ENCODE measurements at places on chromosomes 11 and 22. TPM values are rescaled to one million over a fixed set of nuclear protein-coding genes. Genes with fewer than 3 reads are reported as not detected.

GRCh38 chr22:39183991-39184585 lies 31.6 kb upstream of the CBX7 start:
- DNase-seq, result no peak
- H3K36me3 ChIP-seq, result no peaks in the 10 kb centered on the region
- no peaks in the 10 kb centered on the region for H3K4me1 ChIP-seq
- no peak overlapping the region for H3K4me3 ChIP-seq
- H3K27ac ChIP-seq, result no peak overlapping the region
- no peaks in the 10 kb centered on the region for H3K27me3 ChIP-seq

C11orf16 gene
- 0.12 TPM for polyA plus RNA-seq

DNA sequence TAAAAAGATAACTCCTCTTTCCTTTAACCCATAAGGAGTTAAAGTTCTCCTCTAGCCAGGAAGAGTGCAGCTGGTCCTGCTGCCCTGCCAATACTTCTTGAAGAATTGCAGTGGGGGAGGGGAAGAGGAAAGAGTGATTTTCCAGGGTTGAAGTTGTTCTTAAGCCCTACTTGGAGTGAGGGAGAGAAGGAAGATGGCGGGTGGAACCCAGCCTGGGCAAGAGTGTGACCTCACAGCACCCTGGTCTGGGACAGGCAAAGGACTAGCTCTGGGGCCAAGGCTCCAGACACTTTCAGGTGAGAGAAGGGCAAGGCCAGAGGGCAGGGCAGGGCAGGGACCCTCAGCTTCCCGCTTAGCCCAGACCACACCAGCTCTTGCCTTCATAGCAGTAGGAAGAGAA lies 6.6 kb downstream of the TNKS1BP1 start:
- peaks cover 37% of the 10 kb centered on the region for H3K4me1 ChIP-seq
- DNase-seq, result peak; percentile 37
- H3K36me3 ChIP-seq, result peaks cover 66% of the 10 kb centered on the region
- H3K27me3 ChIP-seq, result no peaks in the 10 kb centered on the region

IGSF9B gene
- 9.0 TPM for polyA plus RNA-seq

GRCh38 chr11:2393111-2393868 lies 7.3 kb upstream of the TSSC4 start:
- no peak for DNase-seq
- H3K4me1 ChIP-seq, result peaks cover 15% of the 10 kb centered on the region
- no peak overlapping the region for H3K27ac ChIP-seq
- no peak overlapping the region for H3K4me3 ChIP-seq
- no peaks in the 10 kb centered on the region for H3K27me3 ChIP-seq

DNA sequence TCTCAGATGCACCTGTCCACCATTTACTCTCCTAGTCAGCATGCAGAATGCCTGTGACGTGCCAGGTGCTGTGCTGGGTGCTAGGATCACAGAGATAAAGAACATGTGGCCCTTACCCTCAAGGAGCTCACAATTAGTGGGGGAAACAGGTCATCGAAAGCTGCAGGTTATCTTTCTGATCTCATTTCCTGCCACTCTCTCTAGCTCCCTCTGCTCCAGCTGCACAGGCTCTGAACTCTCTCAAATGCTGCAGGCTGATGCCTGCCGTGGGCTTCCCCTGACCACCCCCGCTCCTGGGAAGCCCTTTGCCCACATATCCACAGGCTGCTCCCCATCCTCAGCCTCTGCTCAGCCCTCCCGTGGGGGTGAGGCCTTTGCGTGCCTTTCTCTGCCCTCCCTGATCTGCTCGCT lies 29.6 kb downstream of the SHANK3 start:
- no peak overlapping the region for H3K4me3 ChIP-seq
- H3K27ac ChIP-seq, result no peak overlapping the region
- peaks cover 54% of the 10 kb centered on the region for H3K36me3 ChIP-seq
- no peaks in the 10 kb centered on the region for H3K27me3 ChIP-seq
- no peak for DNase-seq

DNA sequence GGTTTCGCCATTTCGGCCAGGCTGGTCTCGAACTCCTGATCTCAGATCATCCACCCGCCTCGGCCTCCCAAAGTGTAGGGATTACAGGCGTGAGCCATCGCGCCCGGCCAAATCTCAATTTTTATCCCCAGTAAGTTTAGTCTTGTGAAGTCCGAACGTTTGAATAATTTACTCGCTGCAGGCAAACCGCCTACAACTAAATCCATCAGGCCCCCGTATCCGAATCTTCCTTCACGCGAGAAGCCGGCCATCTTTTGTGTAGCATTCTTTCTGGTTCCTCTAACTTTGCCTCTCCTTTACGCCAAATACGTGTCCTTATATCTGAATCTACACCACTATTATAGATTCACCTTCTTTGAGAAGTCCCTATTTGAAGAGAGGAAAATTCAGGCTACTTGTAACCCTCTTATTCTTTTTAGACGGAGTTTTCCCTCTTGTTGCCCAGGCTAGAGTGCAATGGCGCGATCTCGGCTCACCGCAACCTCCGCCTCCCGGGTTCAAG lies 581 bp upstream of the EIF3L start:
- H3K36me3 ChIP-seq, result peaks cover 22% of the 10 kb centered on the region
- peak overlapping the region; percentile 90 for H3K27ac ChIP-seq
- H3K27me3 ChIP-seq, result no peaks in the 10 kb centered on the region
- peak; percentile 12 for DNase-seq
- peaks cover 7% of the 10 kb centered on the region for H3K4me1 ChIP-seq

DNA sequence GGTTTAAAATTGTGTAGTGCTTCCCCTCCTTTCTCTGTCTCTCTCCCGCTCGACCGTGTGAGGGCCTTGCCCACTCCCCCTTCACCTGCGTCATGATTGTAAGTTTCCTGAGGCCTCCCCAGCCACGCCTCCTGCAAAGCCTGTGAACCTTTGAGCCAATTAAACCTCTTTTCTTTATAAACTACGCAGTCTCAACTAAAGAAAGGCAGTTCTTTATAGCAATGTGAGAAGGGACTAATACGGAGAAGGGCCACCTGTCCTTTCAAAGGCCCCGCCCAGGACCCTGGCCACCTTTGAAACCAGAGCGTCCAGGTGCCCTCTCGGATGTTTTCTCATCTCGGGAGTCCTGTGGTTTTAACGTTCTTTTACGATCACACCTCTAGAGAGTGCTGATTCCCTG lies 741.5 kb downstream of the BRD1 start:
- DNase-seq, result no peak
- H3K4me3 ChIP-seq, result no peak overlapping the region

- H3K27me3 ChIP-seq, result no peaks in the 10 kb centered on the region
- H3K4me1 ChIP-seq, result no peaks in the 10 kb centered on the region
- no peak for DNase-seq
- no peak overlapping the region for H3K27ac ChIP-seq
- H3K36me3 ChIP-seq, result peaks cover 44% of the 10 kb centered on the region
These were observed 7.0 kb upstream of the TM7SF2 start for GRCh38 chr11:65104628-65105027.

TEF gene
- 5.6 TPM for polyA plus RNA-seq

SYT7 gene
- 12.1 TPM for polyA plus RNA-seq

DNA sequence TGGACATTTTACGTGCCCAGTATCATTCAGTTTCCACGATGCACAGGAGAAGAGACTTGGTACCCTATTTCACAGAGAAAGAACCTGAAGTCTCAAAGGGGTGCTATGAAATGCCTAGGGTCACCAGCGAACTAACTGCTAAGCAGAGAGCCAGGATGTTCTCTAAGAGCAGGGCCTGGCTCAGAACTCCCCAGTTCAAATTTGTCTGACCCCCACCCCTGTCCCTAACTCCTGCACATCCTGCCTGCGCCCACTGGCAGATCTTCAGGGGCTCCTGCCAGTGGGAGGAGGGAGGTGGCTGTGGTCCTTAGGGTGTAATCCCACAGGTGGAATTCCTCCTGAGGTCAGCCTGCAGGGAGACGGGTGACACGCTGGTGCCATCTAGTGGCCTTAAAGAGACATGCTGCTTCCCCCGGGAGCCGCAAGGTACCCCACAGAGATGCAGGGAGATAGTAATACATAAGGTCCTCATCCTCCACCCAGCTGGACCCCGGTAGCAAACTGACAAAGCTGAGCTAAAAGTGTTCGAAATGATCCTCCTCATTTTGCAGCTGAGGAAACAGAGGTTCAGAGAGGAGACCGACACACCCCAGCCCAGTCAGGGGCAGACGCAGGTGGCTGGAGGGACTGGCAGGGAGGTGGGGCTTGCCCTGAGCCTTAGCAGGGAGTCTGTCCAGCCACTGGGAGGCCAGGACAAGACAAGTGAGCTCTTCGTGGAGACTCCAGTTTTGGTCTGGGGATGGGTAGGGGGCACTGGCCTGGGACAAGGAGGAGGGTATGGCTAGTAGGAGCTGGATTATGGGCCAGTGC lies 34.1 kb downstream of the MB start:
- H3K27ac ChIP-seq, result no peak overlapping the region
- H3K27me3 ChIP-seq, result no peaks in the 10 kb centered on the region
- DNase-seq, result peak; percentile 45
- no peaks in the 10 kb centered on the region for H3K4me1 ChIP-seq
- H3K4me3 ChIP-seq, result no peak overlapping the region

HBB gene
- 175 TPM for polyA plus RNA-seq

DNA sequence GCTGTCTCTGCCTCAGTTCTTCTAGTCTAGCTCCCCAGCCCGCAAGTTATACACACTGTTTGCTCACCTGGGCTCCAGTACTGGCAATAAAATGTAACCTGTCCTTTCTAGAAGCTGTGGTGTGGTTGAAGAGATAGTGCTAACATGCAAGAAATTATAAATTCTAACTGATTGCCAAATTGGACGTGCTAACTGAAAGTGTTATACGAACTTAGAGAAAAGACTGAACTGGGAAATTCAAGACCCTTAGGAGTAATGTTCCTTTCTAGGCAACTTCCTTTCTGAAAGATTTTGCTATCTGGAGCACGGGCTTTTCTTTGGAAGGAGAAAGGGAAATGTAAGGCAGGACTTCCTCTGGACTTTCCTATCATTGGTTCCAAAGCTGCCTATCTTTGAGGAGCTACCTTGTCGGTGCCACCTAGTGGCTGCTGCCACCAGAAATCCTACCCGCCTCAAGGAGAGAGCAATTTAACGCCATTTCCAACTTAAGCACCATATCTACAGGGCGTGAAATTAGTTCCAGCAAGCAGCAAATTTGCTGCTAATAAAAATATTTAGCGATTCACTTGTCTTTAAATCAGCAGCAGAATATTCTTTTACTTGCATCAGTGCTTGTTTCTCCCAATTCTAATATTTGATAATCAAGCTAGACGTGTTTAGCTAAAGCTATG lies 12.7 kb upstream of the TMEM218 start:
- H3K27me3 ChIP-seq, result peaks cover 22% of the 10 kb centered on the region
- no peak overlapping the region for H3K27ac ChIP-seq
- no peak overlapping the region for H3K4me3 ChIP-seq
- H3K4me1 ChIP-seq, result no peaks in the 10 kb centered on the region

GRCh38 chr11:76077575-76078150 lies 128.6 kb downstream of the WNT11 start:
- DNase-seq, result no peak
- no peaks in the 10 kb centered on the region for H3K36me3 ChIP-seq
- H3K4me1 ChIP-seq, result no peaks in the 10 kb centered on the region
- H3K27me3 ChIP-seq, result no peaks in the 10 kb centered on the region

DNA sequence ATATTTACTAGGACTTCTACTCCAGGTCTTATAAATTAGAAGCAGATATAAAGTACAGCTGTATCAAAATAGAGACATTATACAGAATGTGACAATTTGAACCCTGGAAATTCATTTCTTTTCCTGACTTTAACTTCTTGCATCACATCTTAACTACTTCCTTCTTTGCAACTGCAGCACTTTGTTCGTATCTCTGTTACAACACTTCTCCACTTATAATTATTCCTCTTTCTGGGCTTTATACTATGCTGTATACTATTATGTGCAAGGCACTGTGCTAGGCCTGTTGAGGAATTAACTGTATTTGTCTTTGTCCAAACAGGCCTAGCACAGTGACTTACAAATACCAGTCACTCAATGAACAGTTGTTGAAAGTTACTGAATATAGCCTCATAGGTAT lies 1.8 kb upstream of the SLC36A4 start:
- no peak for DNase-seq
- no peaks in the 10 kb centered on the region for H3K36me3 ChIP-seq
- no peak overlapping the region for H3K27ac ChIP-seq
- peaks cover 8% of the 10 kb centered on the region for H3K27me3 ChIP-seq
- H3K4me3 ChIP-seq, result no peak overlapping the region

ALX4 gene
- 0.13 TPM for polyA plus RNA-seq

- no peak for DNase-seq
- H3K36me3 ChIP-seq, result no peaks in the 10 kb centered on the region
- H3K4me1 ChIP-seq, result peaks cover 25% of the 10 kb centered on the region
- H3K27me3 ChIP-seq, result no peaks in the 10 kb centered on the region
- H3K4me3 ChIP-seq, result no peak overlapping the region
- no peak overlapping the region for H3K27ac ChIP-seq
These were observed 33.7 kb downstream of the GNB1L start for GRCh38 chr22:19820880-19821522.

MYOD1 gene
- 0.10 TPM for polyA plus RNA-seq

DNA sequence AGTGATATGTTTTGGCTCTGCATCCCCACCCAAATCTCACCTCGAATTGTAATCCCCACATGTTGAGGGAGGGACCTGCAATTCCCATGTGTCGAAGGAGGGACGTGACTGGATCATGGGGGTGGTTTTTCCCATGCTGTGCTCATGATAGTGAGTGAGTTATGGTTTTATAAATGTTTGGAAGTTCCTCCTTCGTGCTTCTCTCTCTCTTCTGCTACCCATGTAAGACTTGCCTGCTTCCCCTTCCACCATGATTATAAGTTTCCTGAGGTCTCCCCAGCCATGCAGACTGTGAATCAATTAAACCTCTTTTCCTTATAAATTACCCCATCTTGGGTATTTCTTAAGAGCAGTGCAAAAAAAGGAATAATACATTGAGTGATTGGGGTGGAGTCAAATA lies 7.3 kb upstream of the CEP295 start:
- no peak overlapping the region for H3K27ac ChIP-seq
- DNase-seq, result no peak
- no peak overlapping the region for H3K4me3 ChIP-seq
- H3K4me1 ChIP-seq, result no peaks in the 10 kb centered on the region

DNA sequence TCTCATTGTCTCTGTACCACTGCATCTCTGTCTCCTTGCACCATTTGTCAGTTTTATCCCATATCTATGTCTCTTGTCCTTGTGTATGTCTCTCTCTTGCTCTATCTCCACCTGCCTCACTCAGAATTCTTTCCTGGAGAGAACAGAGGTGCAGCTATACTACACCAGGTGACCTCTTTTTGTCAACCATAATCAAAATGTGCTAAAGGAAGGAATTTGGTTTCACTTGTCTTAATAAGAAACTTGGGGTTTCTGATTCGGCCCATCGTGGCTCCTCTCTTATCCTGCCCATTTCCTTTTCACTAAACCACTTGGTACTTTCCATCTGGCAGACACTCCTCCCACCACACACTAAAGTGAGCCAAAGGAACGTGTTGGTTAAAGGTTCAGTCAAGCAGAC lies 2.0 kb upstream of the C11orf42 start:
- peaks cover 36% of the 10 kb centered on the region for H3K36me3 ChIP-seq
- DNase-seq, result no peak
- H3K27me3 ChIP-seq, result no peaks in the 10 kb centered on the region
- no peaks in the 10 kb centered on the region for H3K4me1 ChIP-seq

GRCh38 chr11:126407682-126408288 lies 52.3 kb downstream of the ST3GAL4 start:
- DNase-seq, result no peak
- H3K27me3 ChIP-seq, result no peaks in the 10 kb centered on the region
- no peaks in the 10 kb centered on the region for H3K4me1 ChIP-seq
- H3K27ac ChIP-seq, result no peak overlapping the region
- peaks cover 28% of the 10 kb centered on the region for H3K36me3 ChIP-seq
